ENCODE measurements at places on chromosomes 2 and 18. TPM values are rescaled to one million over a fixed set of nuclear protein-coding genes. Genes with fewer than 3 reads are reported as not detected.

- no peak overlapping the region for H3K27ac ChIP-seq
- H3K4me3 ChIP-seq: no peak overlapping the region
- no peaks in the 10 kb centered on the region for H3K36me3 ChIP-seq
- no peaks in the 10 kb centered on the region for H3K4me1 ChIP-seq
- no peak for DNase-seq
Measured at GRCh38 chr18:8300751-8301410, 308.4 kb upstream of the RAB12 start.

DNA sequence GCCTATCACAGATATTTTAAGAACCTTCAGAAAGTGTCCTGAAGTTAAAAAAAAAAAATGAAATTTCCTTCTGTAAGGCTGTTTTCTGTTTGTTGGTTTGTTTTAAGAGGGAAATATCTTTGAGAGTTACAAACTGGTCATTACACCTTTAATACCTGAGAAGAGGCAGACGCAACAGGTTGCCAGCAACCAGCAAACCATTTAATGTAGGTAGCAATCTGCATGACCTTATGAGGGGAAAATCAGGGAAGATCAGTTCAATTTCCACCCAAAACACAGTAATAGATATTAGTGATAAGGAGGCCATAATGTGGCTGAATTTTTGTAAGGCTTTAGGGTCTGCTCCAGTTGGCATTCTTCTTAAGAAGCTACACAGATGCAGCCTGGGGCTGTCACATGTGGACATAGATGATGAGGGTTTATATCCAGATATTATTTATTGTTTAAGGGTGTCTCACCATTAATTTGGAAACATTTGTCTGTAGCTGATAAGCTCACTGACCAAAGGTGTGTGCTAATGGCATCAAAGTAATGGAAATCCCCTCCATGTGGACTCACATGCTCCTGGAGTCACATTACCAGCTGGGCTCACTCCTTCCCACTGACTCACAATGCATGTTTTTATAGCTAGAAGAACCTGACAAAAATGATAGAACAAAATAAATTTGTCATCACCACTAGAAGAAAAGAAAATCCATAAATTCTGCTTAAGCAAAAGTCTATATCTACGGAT, 83.5 kb upstream of the DTNA start:
- no peak overlapping the region for H3K4me3 ChIP-seq
- DNase-seq: no peak
- no peak overlapping the region for H3K27ac ChIP-seq
- H3K4me1 ChIP-seq: no peaks in the 10 kb centered on the region
- H3K36me3 ChIP-seq: no peaks in the 10 kb centered on the region
- H3K27me3 ChIP-seq: no peaks in the 10 kb centered on the region

DNA sequence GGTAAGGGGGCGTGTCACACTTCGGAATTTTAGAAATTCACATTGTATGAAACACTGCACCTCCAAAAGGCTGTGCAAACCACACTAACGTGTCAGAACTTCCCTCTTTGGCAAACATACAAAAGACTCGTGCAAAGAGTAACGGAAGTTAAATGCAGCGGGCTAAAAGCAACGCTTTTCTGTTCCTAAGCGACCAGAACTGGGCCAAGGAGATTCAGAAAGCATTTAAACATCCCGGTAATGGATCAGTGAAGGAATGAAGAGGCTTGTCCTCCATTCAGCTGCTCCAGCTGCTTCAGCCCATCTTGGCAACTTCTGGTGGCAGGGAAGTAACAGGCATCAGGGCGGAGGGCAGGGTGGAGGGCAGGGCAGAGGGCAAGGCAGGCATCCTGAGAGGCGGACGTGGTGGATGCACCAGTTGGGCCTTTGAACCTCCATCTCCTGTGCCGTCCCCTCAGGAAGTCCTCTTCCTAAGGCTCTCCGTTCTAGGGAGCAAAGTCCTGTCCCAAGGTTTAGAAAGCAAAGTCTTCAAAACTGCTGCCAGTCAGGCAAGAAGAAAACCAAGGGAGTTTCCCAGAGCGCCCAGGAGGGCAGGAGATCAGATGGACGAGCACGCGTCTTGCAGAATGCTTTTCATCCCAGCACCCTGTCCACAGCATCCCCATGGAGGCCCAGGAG, 230.7 kb downstream of the ZNF516 start:
- DNase-seq: no peak
- no peaks in the 10 kb centered on the region for H3K4me1 ChIP-seq
- H3K36me3 ChIP-seq: no peaks in the 10 kb centered on the region
- no peak overlapping the region for H3K27ac ChIP-seq
- H3K4me3 ChIP-seq: no peak overlapping the region
- no peaks in the 10 kb centered on the region for H3K27me3 ChIP-seq

- peaks cover 5% of the 10 kb centered on the region for H3K4me1 ChIP-seq
- DNase-seq: no peak
- no peak overlapping the region for H3K4me3 ChIP-seq
- no peak overlapping the region for H3K27ac ChIP-seq
- no peaks in the 10 kb centered on the region for H3K36me3 ChIP-seq
Measured at GRCh38 chr2:240508832-240509545, 48.8 kb downstream of the ANKMY1 start.

DNA sequence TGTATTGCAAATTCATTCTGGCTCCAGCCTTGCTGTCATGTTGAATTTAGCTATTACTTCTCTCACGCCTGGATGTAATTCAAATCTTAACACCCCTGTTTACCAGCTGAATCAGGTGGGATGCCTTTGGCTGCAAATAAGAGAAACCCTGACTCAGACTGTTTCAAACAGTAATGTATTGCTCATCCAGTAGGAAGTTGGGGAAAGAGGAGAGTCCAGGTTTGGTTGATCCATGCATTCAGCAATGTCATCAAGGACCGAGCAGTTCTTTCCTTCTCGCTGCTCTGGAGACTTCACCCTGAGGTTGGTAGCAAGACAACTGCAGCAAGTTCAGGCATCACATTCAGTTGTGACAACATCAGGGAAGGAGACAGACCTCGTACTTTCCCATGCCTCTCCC, 6.4 kb upstream of the DARS1 start:
- H3K4me3 ChIP-seq: no peak overlapping the region
- no peak for DNase-seq
- no peaks in the 10 kb centered on the region for H3K4me1 ChIP-seq
- no peaks in the 10 kb centered on the region for H3K36me3 ChIP-seq
- no peaks in the 10 kb centered on the region for H3K27me3 ChIP-seq

The IL1B gene
- not detected for polyA plus RNA-seq

The METTL5 gene
- polyA plus RNA-seq: 132 TPM
